ENCODE measurements at places on chromosomes 13 and 19.
A peak's percentile ranks its signal among the peaks of the same experiment; 100 is the strongest.

DNA sequence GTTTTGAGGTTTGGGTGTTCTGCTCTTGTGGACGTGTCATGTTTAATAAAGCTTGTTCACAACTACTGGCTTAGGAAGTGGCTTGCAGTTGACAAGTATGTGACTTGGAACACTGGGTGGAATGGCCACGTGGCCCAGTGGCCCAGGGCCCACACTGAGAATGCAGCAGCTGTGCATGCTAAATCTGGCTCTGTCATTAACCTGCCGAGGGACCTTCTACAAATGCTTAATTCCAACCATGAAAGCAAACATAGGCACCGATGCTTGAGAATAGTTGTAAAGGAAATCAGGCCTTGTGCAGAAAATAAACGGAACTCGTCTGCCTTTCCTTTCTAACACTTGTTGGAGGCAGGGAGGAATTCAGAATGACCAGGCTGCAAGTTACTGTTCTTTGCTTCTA, 11.6 kb upstream of the CLDN10 start:
- ATAC-seq = no peak

- ATAC-seq = no peak
These were observed 278.6 kb upstream of the TSHZ3 start for GRCh38 chr19:31627620-31628365.

DNA sequence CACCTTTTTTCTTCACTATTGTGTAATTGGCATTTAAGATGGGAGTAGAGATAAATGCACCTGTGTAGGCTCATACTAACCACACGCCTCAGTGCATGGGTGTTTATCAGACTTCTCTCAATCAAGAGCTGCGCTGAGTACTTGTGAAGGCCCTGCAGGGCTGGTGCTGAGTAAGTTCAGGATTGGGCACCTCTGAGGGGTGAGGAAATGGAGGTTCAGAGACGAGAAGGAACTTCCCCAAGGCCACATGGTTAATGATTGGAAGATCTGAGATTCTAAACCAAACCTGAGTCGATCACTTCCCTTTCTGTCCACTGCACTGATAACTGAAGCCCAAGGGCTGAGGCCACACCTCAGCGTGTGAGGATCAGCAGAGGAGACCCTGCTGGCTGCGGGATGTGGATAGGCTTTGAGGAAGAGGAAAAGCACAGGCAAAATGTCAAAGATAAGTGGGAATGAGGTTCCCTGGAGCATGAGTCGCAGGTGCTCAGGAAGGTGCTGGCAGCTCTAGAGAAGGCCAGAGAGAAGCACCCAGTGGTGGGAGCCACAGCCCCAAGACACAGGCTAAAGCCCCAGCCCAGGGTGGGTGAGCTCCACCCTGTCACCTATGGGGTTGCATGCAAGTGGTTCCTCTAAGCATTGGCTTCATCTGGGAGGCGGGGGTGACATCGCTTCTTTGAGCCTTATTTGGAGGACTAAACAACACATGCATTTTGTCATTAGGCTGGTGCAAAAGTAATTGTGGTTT, 32.3 kb upstream of the GJB6 start:
- peak; percentile 70 for ATAC-seq

- no peak for ATAC-seq
These were observed 837.3 kb upstream of the KLHL1 start for GRCh38 chr13:70945506-70945905.

DNA sequence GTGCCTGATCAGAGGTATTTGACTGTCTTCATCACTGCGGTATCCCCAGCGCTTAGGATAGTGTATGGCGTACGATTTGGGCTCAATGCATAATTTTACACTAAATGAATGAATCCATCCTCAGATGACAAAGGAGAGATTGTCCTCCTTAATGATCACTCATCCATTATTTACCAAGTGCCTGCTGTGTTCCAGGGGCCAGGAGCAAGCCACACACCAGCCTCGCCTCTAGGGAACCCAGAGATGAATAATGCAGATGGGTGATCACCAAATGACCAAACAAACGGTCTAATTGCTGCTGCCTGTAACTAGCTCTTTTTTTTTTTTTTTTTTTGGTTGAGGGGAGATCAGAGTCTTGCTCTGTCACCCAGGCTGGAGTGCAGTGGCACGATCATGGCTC, 5.9 kb upstream of the GPR32 start:
- ATAC-seq = no peak

GRCh38 chr13:20206065-20206697, 13.4 kb upstream of the GJB2 start:
- ATAC-seq = no peak

DNA sequence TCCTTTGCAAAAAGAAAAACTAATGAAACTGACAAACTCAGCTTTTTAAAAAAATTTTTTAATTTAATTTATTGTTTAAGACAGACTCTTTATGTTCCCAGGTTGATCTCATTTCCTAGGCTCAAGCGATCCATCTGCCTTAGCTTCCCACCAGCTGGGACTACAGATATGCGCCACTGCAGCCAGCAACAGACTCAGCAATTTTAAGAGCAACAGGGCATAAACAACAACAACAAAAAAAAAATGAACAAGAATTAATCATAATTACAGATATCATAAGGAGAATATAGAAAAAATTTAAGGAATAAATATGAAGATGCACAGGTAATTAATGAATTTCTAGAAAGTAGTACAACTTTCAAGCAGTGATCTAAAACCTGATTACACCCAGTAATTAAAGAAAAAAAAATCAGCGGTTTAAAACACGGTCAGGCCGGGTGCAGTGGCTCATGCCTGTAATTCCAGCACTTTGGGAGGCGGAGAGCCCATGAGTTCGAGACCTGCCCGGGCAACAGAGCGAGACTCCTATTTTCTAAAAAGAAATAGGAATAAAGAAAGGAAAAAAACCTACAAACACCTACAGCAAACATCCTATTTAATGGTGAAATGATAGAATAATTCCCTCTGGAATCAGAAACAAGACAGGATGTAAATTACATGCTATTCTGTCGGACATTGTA, 1.4 kb downstream of the ZNF699 start:
- no peak for ATAC-seq

DNA sequence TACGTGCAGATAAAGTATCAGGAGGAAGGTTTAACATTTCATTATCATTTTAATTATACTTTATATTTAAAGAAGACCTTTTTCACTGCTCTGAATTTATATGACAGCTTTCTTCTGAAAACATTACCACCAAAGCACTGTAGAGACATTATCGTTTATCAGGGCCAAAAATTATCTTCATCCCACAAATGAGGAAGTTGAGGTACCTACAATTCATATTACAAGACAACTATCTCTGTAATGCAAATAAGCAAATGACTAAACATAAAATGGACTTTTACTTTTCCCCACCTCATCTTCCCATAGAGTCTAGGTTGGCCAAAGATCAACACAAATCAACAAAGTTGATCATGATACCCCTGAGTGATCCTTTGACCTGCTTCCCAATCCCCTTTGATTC, 30.9 kb upstream of the SMAD9 start:
- ATAC-seq = no peak

All from stimulated activated memory B cell treated with anti-CD40 and anti-IgM and Interleukin-4, amounts not matched to agents 10 μg/mL and 1 μg/mL and 100 μg/mL, for 72 hours (primary cell).